Lung (tissue), 17 donors: ENCODE measurements at places on chromosomes 5 and 9. TPM values are rescaled to one million over a fixed set of nuclear protein-coding genes. Genes with fewer than 3 reads are reported as not detected.

GRCh38 chr5:56405116-56405908 is 172.2 kb upstream of the ANKRD55 start:
- DNase-seq = no peak

Gene SMIM33
- not detected for polyA plus RNA-seq

DNA sequence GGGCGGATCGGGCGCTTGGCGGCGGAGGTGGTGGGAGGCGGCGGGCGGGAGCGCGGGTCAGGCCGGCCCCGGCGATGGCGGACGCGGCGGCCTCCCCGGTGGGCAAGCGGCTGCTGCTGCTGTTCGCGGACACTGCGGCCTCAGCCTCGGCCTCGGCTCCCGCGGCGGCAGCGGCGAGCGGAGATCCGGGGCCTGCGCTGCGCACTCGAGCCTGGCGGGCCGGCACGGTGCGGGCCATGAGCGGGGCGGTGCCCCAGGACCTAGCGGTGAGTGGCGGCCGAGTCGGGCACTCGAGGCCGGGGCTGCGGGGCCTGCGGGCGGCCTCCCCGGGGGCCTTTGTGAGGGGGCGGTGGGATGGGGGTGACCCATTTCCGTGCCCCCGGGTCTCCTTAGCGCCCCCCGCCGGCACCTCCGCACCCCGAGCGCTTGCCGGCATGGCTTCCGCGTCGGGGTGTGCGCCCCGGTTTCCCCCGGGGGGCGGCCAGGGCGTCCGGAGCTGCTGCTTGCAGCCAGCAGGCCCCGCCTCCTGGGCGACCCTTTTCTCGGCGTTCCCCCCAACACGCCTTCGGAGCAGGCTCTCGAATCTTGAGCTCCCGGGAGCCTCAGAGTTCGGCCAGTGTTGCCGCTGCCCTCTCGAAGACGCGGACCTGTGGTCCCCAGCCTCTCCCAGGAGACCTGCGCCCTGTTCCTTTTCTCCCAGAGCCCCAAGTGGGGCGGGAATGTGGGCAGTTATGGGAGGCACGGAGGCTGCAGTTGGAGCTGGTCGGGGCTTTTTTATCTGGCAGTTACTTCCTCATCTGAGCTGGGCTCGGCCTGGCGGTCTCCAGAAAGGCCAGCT is 456 bp downstream of the KDM3B start:
- peak; percentile 71 for DNase-seq

DNA sequence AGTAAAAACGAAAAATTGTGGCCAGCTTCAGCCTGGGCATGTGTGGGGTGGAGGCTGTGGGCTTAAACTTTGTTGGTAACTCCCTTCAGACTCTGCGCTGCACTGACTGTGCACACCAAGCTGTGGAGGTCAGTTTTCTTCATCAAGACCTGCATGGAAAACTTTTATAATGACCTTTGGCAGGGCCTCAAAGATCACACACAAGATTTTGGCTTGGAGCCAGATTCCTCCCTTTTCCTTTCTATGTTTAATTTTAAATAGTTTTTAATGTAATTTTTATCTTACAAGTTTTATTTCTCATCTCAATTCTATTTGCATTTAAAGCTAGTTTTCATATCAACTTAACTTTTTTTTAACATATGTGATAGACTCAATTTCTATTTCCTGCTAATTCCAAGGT is 1211.1 kb upstream of the CDH18 start:
- DNase-seq = no peak

GRCh38 chr9:109993250-109993978 is 213.4 kb downstream of the PALM2AKAP2 start:
- DNase-seq = no peak

Gene LCN1
- not detected for polyA plus RNA-seq

Gene OR1L1
- not detected for polyA plus RNA-seq

GRCh38 chr9:9747787-9748186 is 865.0 kb downstream of the PTPRD start:
- no peak for DNase-seq
